ENCODE measurements at places on chromosomes 1 and 21. TPM values are rescaled to one million over a fixed set of nuclear protein-coding genes. Genes with fewer than 3 reads are reported as not detected.

GRCh38 chr1:168845140-168845539 is 116.1 kb upstream of the DPT start:
- H3K36me3 ChIP-seq: no peaks in the 10 kb centered on the region
- H3K27me3 ChIP-seq: no peaks in the 10 kb centered on the region
- no peak overlapping the region for H3K4me3 ChIP-seq
- H3K4me1 ChIP-seq: no peaks in the 10 kb centered on the region
- H3K27ac ChIP-seq: no peak overlapping the region

- no peaks in the 10 kb centered on the region for H3K36me3 ChIP-seq
- no peak for DNase-seq
- H3K4me3 ChIP-seq: no peak overlapping the region
Observed at GRCh38 chr1:207849646-207850045, 61.3 kb downstream of the CD34 start.

DNA sequence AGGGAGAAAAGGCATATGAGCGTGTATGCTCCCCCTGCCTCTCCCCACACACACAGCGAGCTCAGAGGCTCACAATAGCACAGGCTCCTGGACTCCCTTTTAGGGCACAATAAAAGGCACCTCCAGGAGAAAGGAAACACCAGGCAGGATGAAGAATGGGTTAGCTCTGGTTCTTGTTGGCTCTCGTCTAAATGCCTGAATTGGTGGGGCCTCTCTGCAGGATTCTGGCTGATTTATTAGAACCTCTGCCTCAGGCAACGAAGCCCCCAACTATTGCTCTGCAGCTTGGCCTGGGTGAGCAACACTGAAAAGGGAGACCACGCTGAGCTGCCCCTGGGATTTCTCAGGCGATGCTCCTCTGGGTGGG is 590.9 kb upstream of the PLXNA2 start:
- no peak overlapping the region for H3K4me3 ChIP-seq
- H3K36me3 ChIP-seq: no peaks in the 10 kb centered on the region
- no peaks in the 10 kb centered on the region for H3K27me3 ChIP-seq
- DNase-seq: no peak
- no peak overlapping the region for H3K27ac ChIP-seq

DNA sequence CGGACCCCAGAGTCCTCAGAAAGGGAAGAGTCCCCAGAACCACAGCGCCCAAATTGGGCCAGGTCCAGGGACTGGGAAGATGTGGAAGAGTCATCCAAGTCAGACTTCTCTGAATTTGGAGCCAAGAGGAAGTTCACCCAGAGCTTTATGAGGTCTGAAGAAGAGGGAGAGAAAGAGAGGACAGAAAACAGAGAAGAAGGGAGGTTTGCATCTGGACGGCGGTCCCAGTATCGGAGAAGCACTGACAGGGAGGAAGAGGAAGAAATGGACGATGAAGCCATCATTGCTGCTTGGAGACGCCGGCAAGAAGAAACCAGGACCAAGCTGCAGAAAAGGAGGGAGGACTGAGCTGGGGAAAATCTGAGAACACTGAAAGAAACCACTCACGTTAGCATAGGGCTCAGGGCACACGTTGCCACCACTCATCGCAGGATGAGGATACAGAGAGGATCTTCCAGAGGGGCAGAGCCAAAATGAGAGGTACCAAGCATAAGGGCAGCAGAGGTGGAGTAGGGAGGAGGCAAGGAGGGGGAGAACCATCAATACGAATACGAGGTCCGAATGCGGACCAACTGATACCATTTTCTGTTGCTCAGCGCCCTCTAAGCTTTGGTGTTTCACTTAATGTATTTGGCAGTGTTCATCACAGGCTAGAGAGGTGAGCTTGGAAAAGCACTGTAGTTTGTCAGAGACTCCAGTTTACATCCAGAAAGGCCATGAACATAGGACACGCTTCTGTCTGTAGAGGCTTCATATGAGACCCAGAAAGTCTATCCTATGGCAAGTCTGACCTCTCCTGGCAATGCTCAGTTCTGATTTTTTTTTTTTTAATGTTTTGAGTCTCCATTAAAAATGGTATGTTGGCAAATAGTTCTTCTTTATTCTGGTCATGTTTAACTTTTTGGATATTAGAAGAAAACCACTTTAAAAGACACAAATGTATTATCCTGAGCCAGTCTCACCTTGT is 34.7 kb downstream of the STYXL2 start:
- no peaks in the 10 kb centered on the region for H3K36me3 ChIP-seq
- no peak overlapping the region for H3K27ac ChIP-seq
- H3K4me3 ChIP-seq: no peak overlapping the region
- H3K4me1 ChIP-seq: no peaks in the 10 kb centered on the region
- DNase-seq: no peak

Gene FCRL4
- total RNA-seq: not detected

All from liver (tissue), 10 donors.